NCI-H774 (cell line): ENCODE measurements at places on chromosomes 16 and 17.

DNA sequence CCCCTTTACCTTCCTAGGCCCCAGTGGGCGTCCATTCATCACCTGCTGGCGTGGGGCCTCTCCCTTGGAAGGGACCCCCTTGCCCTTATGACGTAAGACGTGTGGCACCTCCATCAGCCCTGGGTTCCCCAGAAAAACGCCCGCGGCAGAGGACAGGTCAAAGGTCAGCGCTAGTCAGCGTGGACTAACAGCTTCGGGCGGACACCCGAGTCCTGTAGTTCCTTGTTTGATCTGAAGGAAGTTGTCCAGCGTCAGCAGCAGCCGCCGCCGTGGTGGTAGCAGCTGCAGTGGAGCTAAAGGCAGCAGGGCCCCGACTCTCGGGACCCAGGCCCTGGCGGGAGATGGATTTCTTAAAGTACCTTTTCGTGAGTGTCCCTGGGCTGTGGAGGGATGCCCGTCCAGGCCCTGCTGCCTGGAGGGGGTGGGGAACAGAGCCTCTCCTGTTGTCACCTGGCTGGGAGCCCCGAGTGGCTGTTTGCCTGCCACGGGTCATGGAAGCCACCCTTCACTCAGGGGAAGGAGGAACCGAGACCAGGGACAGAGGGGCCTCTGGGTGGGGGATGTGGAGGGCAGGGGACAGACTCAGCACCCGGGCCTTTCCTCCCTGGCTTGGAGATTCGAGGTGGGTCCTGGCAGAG is 123.6 kb downstream of the OR1D5 start:
- no peak for DNase-seq

GRCh38 chr17:81237591-81238489 is 1.0 kb downstream of the TEPSIN start:
- no peak for DNase-seq

DNA sequence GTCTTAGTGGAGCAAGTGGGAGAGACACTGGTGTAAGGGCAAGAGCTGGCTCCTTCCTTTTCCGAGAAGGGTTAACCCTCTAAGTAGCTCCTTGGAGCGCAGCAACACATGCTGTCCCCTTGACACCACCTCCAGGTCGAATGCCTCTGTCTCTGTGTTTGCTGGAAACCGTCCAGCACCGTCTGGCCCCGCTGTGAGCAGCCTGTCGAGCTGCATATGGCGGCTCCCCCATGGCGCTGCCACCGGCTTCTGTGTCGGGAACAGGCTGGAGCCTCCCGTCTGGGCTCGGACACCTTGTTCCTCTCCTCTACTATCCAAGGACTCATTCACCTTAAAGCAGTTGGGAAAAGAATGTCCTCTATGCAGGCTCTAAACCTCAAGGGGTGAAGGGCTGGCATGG is 28.9 kb upstream of the WSCD1 start:
- DNase-seq, result no peak

DNA sequence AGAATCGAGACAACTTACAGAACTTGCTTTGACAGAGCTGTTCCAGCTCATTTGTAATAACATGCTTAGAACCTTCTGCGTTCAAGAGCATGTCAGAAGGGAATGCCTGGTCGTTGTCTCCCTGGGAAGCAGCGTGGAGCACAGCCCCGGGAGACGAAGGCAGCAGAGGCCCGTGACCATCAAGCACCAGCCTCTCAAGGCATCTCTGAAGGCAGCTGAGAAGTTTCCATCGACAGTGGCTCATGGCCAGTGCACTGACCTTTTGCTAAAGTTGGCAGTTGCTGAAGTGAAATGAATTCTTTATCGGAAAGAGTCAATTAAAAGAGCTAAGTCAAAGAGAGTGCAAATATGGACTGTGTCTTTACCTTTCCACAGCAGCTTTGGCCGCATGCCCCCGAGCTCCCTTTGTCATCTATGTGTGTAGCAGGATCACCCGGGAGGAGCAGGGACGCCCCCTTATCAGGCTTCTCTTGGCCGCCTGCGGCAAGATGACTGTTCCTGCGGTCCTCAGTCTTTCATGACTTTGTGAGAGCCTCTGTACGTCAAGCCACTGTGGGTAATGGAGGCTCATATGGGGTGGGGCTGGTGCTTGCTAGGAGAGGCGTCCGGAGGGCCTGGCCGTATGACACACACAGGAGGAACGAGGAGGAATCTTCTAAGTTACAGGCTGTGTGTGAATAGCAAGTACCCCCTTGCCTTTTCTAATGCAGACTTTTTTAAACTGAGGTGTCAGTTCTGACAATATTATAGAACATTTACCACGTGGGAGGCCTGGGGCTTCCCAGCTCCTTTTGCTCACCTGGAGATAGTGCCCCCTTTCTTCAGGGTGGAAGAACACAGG is 54.2 kb downstream of the LDHD start:
- DNase-seq, result no peak

GRCh38 chr16:12405089-12405488 is 398.6 kb downstream of the CPPED1 start:
- no peak for DNase-seq

GRCh38 chr16:66204756-66205155 is 161.7 kb upstream of the CDH5 start:
- no peak for DNase-seq

DNA sequence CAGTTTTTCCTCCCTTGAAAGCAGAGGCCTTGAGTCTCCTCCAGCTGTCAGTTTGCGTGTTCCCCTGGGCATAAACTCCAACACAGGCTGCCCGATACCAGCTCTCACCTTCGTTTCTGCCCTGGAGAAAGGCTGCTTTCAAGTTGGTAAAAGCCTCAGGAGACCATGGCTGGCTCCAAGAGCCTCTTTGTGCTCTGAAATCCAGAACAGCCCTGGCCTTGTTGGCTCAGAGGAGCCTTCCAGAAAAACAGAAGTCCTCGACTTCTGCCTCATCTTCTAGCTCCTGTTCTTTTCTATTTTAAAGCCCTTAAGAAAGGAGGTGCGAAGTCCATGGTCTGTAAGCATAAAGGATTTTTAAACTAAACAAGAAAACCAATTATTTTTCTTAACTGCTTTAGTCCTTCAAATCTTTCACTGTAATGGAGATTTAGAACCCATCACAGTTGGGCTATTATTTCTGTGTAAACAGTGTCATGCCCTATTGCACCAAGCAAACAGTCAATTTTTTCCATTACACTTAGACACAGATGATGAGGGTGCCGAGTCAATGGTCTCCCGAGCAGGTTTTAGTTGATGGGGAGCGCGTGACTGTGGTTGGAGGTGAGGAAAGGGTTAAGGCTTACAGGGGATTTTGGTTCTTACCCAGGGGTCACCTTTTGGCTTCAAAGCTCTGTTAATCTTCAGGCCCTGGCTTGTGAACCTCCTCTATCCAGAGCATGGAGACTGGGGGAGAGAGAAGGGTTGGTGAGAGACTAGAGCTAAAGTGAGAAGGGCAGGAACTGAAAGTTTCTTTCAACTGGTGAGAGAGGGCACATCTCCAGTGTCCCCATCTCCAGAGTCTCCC is 212.8 kb downstream of the MSI2 start:
- DNase-seq, result peak; percentile 75

- DNase-seq, result no peak
Measured at GRCh38 chr16:82793528-82794245, 166.9 kb downstream of the CDH13 start.

GRCh38 chr17:51374209-51374608 is 113.9 kb downstream of the UTP18 start:
- DNase-seq, result no peak

DNA sequence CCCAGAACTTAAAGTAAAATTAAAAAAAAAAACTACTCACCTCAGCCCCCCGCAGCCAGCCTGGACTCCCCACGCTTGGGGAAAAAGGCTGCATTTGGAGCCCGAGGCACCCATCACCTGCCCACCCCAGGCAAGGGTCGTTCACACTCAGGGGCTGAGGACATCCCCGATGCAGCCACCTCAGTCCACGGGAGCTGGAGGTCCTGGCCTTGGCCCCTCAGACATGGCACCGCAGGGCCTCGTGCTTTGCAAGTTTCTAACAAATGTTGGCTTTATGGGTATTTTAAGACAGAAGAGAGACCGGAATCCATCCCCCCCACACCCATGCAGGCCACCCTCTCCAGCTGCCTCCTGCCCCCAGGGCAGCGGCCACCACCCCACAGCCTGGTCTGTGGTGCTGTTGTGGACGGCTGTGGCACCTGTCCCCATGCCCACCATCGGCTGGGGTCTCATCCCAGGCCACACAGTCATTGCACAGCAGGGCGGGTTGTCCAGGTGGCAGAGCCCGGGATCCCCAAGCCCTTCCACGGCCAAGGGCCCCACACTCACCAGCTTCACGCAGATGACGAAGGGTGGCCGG is 116.4 kb upstream of the ZNF750 start:
- no peak for DNase-seq
